ENCODE measurements at places on chromosomes 5 and 9. TPM values are rescaled to one million over a fixed set of nuclear protein-coding genes. Genes with fewer than 3 reads are reported as not detected.

GRCh38 chr5:132293066-132293991, 865 bp upstream of the SLC22A4 start:
- H3K27ac ChIP-seq, result peak overlapping the region; percentile 99
- H3K27me3 ChIP-seq, result no peaks in the 10 kb centered on the region
- DNase-seq, result peak; percentile 87
- peak overlapping the region; percentile 74 for H3K4me3 ChIP-seq
- no peaks in the 10 kb centered on the region for H3K36me3 ChIP-seq

GRCh38 chr9:3879726-3880505, 354.1 kb upstream of the RFX3 start:
- DNase-seq, result no peak
- no peaks in the 10 kb centered on the region for H3K27me3 ChIP-seq
- H3K36me3 ChIP-seq, result peaks cover 8% of the 10 kb centered on the region
- no peak overlapping the region for H3K4me3 ChIP-seq
- peaks cover 10% of the 10 kb centered on the region for H3K4me1 ChIP-seq

- no peak overlapping the region for H3K27ac ChIP-seq
- H3K36me3 ChIP-seq, result no peaks in the 10 kb centered on the region
- no peak overlapping the region for H3K4me3 ChIP-seq
- no peak for DNase-seq
- no peaks in the 10 kb centered on the region for H3K4me1 ChIP-seq
- no peaks in the 10 kb centered on the region for H3K27me3 ChIP-seq
These were observed 267.6 kb downstream of the KCTD16 start for GRCh38 chr5:144438237-144438636.

DNA sequence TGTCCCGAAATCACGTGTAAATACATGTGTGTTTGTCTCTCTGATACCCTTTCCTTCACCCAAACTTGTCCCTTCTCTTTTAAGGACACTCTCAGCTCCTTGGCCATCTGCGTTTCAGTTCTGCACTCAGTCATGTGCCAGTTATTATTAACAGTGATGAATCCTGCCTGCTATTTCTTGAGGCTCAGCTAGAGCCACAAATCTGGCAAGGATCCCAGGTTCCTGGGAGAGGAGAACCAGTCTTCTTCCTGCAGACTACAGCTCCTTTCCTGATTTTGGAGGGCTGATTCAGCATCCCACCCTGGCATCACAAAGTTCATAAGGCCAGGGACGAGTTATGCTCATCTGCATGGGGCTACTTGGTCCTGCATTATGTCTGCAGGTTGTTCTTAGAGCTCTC, 5.6 kb downstream of the MAMDC2 start:
- peaks cover 13% of the 10 kb centered on the region for H3K4me1 ChIP-seq
- H3K27me3 ChIP-seq, result no peaks in the 10 kb centered on the region
- H3K27ac ChIP-seq, result no peak overlapping the region
- H3K36me3 ChIP-seq, result no peaks in the 10 kb centered on the region
- DNase-seq, result peak; percentile 79
- H3K4me3 ChIP-seq, result no peak overlapping the region

DNA sequence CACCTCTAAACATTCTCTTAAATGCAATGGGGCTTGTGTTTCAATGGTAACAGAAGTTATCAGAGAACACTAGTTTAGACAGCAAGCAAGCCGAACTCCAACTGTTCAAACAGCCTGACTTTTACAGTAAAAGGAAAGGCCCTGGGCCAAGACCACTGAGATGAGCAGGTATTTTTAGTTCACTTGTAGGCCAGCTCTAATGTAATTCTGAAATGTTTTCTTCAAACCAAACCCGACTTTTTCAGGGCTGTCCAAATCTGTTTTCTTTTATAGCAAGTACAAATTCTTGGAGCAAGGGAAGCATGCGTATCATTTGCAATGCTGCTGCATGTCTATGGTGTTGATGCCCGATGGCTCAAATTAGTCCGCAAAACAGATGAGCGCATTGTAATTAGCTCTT, 192.9 kb downstream of the SLF1 start:
- no peaks in the 10 kb centered on the region for H3K36me3 ChIP-seq
- no peaks in the 10 kb centered on the region for H3K27me3 ChIP-seq
- H3K27ac ChIP-seq, result no peak overlapping the region
- no peak for DNase-seq
- H3K4me1 ChIP-seq, result no peaks in the 10 kb centered on the region

- no peaks in the 10 kb centered on the region for H3K27me3 ChIP-seq
- DNase-seq, result no peak
- peaks cover 7% of the 10 kb centered on the region for H3K4me1 ChIP-seq
- no peaks in the 10 kb centered on the region for H3K36me3 ChIP-seq
- no peak overlapping the region for H3K4me3 ChIP-seq
- peak overlapping the region; percentile 45 for H3K27ac ChIP-seq
These were observed 74.3 kb upstream of the KLF9 start for GRCh38 chr9:70488793-70489105.

GRCh38 chr9:23255346-23255745, 570.7 kb downstream of the ELAVL2 start:
- no peaks in the 10 kb centered on the region for H3K27me3 ChIP-seq
- no peak overlapping the region for H3K27ac ChIP-seq
- no peaks in the 10 kb centered on the region for H3K4me1 ChIP-seq
- H3K4me3 ChIP-seq, result no peak overlapping the region

The CORO2A gene
- 1.9 TPM for polyA plus RNA-seq

The MARVELD2 gene
- 0.51 TPM for polyA plus RNA-seq

The FAM153A gene
- polyA plus RNA-seq, result not detected
